ENCODE measurements at places on chromosomes 2 and 18.

GRCh38 chr2:30860003-30860725 lies 52.9 kb upstream of the CAPN13 start:
- no peak for DNase-seq

GRCh38 chr2:214830794-214831346 lies 21.4 kb upstream of the BARD1 start:
- DNase-seq: no peak

DNA sequence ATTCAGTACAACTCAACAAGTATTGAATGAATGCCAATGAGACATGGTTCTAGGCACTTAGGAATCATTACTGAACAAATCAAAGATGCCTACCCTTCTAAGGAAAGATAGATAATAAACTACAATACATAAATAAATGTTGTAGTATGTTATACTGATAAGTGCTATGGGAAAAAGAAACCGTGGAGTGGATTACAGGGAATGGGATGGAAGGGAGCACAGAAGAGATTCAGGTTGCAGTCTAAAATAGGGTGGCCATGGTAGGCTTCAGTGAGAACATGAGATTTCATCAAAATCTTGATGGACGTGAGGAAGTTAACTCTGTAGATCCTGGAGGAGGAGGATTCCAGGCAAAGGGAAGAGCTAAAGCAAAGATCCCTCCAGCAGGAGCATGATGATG lies 17.9 kb upstream of the CREB1 start:
- no peak for DNase-seq

DNA sequence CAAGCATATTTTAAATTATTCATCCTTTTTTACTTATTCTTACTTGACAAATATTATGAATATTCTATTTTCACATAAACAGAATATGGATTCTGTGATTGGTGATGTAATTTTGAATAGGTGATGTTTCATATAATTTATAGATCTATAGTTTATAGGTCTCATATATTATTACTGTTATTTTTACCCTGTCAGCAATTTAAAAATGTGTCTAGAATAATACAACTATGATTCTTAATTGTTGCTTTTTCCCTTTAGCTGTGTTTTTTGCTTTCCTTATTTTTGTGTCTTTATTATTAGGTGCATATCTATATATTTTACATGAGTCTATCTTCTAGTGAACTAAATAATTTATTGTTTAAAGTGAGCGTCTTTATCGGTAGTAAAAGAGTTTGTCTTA lies 226.7 kb upstream of the FSIP2 start:
- no peak for DNase-seq

DNA sequence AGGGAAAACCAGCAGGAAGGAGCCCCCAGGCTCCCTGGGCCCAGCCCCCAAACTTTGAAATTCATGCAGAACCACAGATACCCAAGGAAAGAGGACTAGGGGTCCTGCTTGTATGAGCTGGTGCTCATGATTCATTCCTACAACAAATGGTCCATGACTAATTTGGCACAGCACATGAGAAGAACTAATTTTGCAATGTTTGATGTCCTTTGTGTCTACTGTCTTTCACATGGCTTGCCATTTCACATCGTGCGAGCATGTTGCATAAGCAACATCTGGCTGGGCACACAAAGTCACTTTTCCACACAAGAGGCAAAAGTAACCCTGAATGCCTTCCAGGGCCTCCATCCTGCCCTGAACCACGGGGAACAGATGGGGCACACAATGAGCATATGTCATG lies 149.6 kb upstream of the APCDD1 start:
- DNase-seq: no peak

- DNase-seq: no peak
Measured at GRCh38 chr18:43279015-43279744, 1.9 kb upstream of the SYT4 start.

- no peak for DNase-seq
Measured at GRCh38 chr2:131543385-131543891, 15.8 kb downstream of the CCDC74A start.

DNA sequence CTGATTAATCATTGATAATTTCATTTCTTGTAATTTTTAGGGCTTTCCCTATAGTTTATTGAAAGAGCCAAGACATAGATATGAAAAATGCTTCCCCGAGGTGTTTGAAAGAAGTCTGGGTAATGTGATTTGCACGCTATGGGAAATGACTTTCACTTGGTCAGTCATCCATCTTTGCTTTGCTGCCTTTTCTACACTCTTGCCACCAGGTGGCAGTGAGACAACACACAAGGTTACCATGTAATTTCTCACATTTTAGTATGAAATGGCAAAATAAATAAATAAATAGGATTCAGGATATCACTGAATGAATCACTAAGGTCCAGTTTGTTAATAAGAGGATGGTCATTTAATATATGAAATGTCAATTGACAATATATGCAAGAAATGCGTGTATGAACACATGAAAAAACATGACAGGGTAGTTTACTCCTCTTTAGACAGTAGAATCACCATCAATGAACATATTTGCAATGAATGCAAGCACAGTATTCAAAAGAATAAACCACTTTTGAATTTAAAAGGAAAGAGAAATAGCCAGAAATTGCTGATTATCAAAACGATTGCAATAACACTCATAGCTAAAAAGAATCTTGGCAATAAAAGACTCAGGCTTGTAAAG lies 52.2 kb upstream of the KCNH7 start:
- DNase-seq: no peak

DNA sequence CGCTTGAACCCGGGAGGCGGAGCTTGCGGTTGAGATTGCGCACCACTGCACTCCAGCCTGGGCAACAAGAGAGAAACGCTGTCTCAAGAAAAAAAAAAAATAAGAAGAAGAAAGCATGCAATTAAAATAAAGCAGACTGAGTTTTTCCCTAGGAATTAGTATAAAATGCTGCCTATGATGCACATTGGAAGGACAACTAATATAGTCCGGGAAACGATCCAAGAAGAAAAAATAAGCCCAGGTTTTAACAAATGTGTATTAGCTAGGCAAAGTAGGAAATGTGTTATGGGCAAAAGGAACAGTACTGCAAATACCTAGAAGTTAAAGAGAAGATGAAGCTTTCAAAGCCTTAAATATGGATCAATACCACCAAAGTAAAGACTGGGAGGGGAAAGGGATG lies 64.0 kb downstream of the SPIRE1 start:
- DNase-seq: no peak

DNA sequence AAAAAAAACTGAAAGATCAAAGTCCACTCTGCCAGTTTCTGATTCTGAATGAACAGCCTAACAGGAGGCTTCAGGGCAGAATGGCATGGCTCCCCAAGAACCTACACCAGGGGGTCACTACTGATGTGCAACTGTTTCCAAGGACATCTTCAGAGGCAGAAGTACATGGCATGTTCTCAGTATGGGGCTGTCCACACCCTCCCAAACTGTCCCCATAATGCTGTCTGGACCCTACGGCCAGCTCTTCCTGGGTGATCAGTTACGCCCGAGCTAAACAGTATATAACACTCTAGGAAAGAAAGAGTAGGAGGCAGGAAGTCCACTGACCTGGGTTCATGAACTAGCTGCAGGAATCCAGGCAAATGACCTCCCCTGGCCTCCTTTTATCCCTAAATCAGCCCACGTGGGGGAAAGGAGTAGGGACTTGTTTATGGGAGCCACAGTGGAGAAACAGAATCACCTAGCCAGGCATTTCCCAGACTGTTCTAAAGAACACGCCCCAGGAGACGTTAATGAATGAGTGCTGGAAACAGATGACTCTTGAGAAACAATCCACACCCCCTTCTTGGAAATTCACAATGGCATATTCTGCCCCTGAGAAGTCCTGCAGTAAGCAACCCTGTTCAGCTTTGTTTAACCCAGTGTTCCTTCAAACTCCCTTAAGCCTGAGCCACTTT lies 2.5 kb downstream of the TMBIM1 start:
- no peak for DNase-seq

GRCh38 chr2:20578895-20579825 lies 71.7 kb downstream of the HS1BP3 start:
- DNase-seq: no peak

GRCh38 chr2:174573621-174574081 lies 24.0 kb downstream of the WIPF1 start:
- DNase-seq: no peak

DNA sequence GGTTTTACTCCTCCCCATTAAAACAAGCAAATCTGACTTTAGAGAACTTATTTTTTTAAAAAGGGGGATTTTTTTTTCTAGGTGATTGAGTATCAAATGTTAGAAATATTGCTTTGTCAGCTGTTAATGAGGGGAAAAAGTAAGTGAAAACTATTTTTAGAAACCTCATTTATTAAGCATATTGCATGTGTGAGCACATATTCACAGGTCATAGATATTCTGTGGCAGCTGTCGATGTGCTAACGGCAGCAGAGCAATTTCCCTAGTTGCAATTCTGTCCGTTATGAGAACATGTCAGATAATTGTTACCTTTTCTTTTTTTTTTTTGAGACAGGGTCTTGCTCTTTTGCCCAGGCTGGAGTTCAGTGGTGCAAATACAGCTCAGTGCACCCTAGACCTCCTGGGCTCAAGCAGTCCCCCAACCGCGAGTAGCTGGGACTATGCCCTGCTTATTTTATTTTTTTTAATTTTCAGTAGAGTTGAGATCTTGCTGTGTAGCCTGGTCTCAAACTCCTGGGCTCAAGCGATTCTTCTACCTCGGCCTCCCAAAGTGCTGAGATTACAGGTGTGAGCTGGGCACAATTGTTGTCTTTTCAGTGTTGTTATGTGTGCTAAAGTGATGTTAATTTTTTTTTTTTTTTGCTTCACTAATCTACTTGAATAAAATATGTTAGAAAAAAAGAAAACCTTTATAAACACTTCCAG lies 69.8 kb downstream of the MTA3 start:
- no peak for DNase-seq

DNA sequence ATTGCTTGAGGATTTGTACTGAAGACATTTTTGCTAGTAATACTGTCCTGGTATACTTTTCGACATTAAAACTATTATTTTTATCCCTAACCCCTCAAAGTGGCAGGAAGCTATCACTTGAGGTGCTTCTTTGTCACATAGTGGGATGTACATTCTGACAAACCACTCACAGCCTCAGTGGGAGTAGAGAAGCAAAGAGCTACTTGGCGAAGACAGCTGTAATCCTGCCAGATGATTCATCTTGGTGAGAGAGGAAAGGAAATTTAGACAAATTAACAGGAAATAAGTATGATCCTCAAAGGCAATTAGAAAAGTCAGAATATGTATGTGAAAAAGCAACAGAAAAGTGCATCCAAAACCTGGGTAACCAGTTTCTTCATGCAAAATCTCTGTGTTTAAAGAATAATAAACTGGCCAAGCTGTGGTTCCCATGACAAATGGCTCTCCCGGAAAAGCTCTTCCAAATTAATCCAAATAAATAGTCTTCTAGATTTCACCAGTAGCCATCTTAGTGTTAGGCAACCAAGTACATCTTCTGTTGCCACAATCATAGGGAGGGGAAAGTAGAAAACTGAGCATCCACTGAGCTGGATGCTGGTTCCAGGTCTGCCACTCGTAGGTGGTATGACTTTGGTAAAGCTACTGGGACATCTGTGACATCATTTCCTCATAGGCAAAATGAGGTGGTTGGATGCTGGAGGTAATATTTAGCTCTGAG lies 308.0 kb upstream of the LYPD1 start:
- no peak for DNase-seq

DNA sequence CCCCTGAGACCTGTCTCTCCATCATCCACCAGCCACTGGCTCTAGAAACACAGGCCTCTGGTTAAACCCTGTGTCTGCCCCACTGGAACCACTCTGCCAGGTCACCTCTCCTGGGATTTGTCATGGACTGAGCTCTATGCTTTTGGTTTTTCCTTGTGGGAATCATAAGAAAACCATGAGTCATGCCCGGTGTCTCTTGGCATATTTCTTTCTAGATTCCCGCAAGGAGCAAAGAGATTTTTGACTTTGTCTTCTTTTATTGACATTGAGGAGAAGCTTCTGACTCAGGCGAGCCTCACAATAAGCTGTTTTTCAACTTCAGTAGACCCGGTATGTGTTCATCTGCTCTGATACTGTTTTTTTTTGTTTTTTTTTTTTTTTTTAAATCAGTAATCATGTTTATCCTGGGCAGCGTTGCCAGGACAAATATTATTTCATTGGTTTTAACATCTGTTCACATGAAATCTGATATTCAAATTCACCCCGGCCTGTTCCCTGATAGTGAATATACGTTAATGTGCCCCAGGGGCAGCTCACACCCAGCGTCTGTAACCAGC lies 207.1 kb downstream of the ACKR3 start:
- DNase-seq: no peak

DNA sequence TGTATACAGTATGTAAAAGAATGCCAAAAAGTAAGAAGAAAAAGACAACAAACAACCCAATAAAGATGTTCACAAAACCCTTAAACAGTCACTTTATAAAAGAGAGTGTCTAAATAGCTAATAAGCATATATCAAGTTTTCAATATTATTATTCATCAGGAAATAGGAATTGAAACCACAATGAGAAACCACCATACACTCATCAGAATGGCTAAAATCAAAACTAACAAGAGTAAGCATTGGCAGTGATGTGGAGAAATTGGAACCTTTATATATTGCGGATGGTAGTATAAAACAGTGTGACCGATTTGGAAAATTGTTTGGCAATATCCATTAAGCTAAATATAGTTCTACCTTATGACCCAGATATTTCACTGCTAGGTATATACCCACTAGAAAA lies 20.5 kb upstream of the TGFA start:
- no peak for DNase-seq

GRCh38 chr2:44928483-44929158 lies 12.9 kb upstream of the SIX3 start:
- no peak for DNase-seq

DNA sequence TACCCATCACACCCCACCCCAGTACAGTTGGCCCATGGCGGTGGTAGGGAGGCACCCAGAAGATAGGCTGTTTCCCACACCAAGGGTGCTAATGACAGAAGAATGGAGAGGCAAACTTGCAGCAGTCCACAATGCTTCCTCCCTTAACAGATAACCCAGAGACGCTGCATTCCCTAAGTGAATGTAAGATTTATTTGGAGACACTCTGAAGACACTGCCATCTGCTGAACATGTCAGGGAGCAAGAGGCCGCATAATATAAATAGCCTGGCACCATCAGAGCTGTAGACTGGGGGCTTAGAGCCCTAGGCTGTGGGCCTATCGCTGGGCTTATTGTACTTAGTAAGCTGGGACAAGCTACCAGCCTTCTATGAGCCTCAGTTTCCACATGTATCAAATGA lies 2.2 kb upstream of the IWS1 start:
- no peak for DNase-seq
